ENCODE measurements at places on chromosomes 3 and 15. TPM values are rescaled to one million over a fixed set of nuclear protein-coding genes. Genes with fewer than 3 reads are reported as not detected.

Gene DNASE1L3
- total RNA-seq = 6.1 TPM

Gene CD200
- 14.3 TPM for total RNA-seq

Gene ANXA2
- total RNA-seq = 684 TPM

Gene LDHAL6B
- total RNA-seq = not detected

Gene SPTBN5
- total RNA-seq = 11.9 TPM

Gene PATL2
- 4.0 TPM for total RNA-seq

Gene POPDC2
- total RNA-seq = 13.9 TPM

Gene FBXW12
- 0.23 TPM for total RNA-seq

Gene GATA2
- total RNA-seq = 57.8 TPM

Gene IDH3A
- 85.7 TPM for total RNA-seq

Gene P2RY13
- total RNA-seq = 1.2 TPM

Gene CASR
- total RNA-seq = 0.08 TPM

Gene SLC24A1
- total RNA-seq = 24.9 TPM

Gene RNF7
- total RNA-seq = 83.6 TPM

Gene ALDH1A3
- 24.2 TPM for total RNA-seq
